ENCODE measurements at places on chromosomes 12 and 14. TPM values are rescaled to one million over a fixed set of nuclear protein-coding genes. Genes with fewer than 3 reads are reported as not detected.

DNA sequence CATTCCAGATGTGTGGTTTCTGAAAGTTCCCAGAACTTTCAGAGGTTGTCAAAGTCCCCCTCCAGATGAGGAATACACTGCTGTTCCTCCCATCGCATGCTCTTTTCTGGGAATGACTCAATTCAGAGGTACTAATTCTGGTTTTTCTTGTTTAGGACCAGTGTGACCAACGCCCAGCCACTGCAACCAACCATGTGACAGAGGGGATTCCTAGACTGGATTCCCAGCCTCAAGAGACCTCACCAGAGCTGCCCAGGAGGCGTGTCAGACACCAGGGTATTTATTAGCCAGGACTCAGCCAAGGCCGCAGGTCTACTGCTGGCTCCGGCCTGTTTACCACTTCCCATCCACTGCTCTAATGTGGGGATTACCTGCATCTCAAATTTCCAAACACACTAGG lies 24.2 kb downstream of the TRAFD1 start:
- no peak for DNase-seq
- H3K36me3 ChIP-seq = peaks cover 23% of the 10 kb centered on the region
- no peak overlapping the region for H3K4me3 ChIP-seq

GRCh38 chr14:101969481-101969880 lies 5.1 kb downstream of the DYNC1H1 start:
- no peak overlapping the region for H3K4me3 ChIP-seq
- no peak overlapping the region for H3K27ac ChIP-seq
- no peaks in the 10 kb centered on the region for H3K36me3 ChIP-seq
- H3K27me3 ChIP-seq = peaks cover 3% of the 10 kb centered on the region
- H3K4me1 ChIP-seq = peaks cover 77% of the 10 kb centered on the region

GRCh38 chr12:45762185-45763110 lies 32.9 kb downstream of the ARID2 start:
- H3K4me3 ChIP-seq = no peak overlapping the region
- H3K27me3 ChIP-seq = peaks cover 2% of the 10 kb centered on the region
- H3K27ac ChIP-seq = peak overlapping the region; percentile 47
- peak; percentile 16 for DNase-seq
- peaks cover 7% of the 10 kb centered on the region for H3K36me3 ChIP-seq
- H3K4me1 ChIP-seq = peaks cover 84% of the 10 kb centered on the region

Gene ADAM21
- not detected for polyA plus RNA-seq

Gene NAA25
- 9.4 TPM for polyA plus RNA-seq

GRCh38 chr12:85920324-85920947 lies 46.3 kb downstream of the NTS start:
- H3K4me1 ChIP-seq = no peaks in the 10 kb centered on the region
- H3K27ac ChIP-seq = no peak overlapping the region
- no peak for DNase-seq
- no peaks in the 10 kb centered on the region for H3K36me3 ChIP-seq

DNA sequence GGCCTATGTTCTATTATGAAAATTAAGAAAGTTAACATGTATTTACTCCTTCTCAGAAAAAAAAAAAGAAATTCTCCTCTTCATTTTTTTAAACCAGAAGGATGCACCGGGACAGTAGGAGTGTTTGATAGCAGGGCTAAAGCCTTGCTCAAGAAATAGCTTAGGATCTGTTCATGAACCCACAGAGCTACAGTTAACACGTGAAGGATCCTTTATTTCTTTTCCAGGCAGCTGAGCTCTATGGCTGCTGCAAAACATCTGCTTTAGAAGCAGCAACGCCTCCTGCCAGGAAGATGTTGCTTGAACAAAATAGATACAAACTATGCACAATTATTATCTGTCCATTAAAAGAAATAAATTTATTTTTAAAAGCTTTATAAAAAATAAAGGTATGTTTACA lies 254.8 kb downstream of the PRKD1 start:
- H3K4me3 ChIP-seq = no peak overlapping the region
- H3K36me3 ChIP-seq = no peaks in the 10 kb centered on the region
- DNase-seq = no peak

GRCh38 chr12:79329933-79330332 lies 360.8 kb downstream of the PAWR start:
- H3K36me3 ChIP-seq = no peaks in the 10 kb centered on the region
- no peaks in the 10 kb centered on the region for H3K4me1 ChIP-seq
- no peak overlapping the region for H3K4me3 ChIP-seq
- no peak for DNase-seq
- no peaks in the 10 kb centered on the region for H3K27me3 ChIP-seq

DNA sequence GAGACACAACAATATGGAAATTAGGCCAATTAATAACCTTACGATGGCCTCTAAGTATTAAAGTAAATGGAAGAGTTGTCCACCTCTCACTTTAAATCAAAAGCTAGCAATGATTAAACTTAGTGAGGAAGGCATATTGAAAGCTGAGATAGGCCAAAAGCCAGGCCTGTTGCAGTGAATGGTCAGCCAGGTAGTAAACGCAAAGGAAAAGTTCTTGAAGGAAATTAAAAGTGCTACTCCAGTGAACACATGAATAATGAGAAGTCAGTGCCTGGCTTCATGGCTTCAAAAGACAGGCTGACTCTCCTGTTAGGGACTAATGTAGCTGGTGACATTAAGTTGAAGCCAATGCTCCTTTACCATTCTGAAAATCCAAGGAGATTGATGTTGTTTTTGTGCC lies 135.3 kb downstream of the NDUFA12 start:
- H3K36me3 ChIP-seq = no peaks in the 10 kb centered on the region
- H3K27me3 ChIP-seq = peaks cover 15% of the 10 kb centered on the region
- no peak overlapping the region for H3K27ac ChIP-seq
- DNase-seq = no peak

- DNase-seq = peak; percentile 80
- peak within 1 kb of the TSS; percentile 94 for H3K27ac ChIP-seq
- H3K36me3 ChIP-seq = peaks cover 20% of the 10 kb centered on the region
- peaks cover 11% of the 10 kb centered on the region for H3K27me3 ChIP-seq
- peak within 1 kb of the TSS; percentile 99 for H3K4me3 ChIP-seq
Observed at GRCh38 chr12:14961466-14962152, at the start of gene ARHGDIB. Gene ARHGDIB, minus strand, starts transcription at chr12:14961601. Its CDS starts 10,889 bp downstream, at chr12:14950712.

- H3K27me3 ChIP-seq = peaks cover 4% of the 10 kb centered on the region
- no peak overlapping the region for H3K27ac ChIP-seq
- H3K4me3 ChIP-seq = no peak overlapping the region
- H3K4me1 ChIP-seq = peaks cover 30% of the 10 kb centered on the region
- DNase-seq = no peak
Observed at GRCh38 chr14:80956922-80957321, 1.5 kb downstream of the TSHR start.

- peaks cover 2% of the 10 kb centered on the region for H3K4me1 ChIP-seq
- H3K27ac ChIP-seq = no peak within 1 kb of the TSS
- H3K27me3 ChIP-seq = peaks cover 16% of the 10 kb centered on the region
- peaks cover 19% of the 10 kb centered on the region for H3K36me3 ChIP-seq
- DNase-seq = no peak
Observed at GRCh38 chr12:52600941-52601481, at the start of gene KRT72. Gene KRT72, minus strand, starts transcription at chr12:52601463. Its CDS starts 11 bp downstream, at chr12:52601452.

Gene STON2
- not detected for polyA plus RNA-seq

DNA sequence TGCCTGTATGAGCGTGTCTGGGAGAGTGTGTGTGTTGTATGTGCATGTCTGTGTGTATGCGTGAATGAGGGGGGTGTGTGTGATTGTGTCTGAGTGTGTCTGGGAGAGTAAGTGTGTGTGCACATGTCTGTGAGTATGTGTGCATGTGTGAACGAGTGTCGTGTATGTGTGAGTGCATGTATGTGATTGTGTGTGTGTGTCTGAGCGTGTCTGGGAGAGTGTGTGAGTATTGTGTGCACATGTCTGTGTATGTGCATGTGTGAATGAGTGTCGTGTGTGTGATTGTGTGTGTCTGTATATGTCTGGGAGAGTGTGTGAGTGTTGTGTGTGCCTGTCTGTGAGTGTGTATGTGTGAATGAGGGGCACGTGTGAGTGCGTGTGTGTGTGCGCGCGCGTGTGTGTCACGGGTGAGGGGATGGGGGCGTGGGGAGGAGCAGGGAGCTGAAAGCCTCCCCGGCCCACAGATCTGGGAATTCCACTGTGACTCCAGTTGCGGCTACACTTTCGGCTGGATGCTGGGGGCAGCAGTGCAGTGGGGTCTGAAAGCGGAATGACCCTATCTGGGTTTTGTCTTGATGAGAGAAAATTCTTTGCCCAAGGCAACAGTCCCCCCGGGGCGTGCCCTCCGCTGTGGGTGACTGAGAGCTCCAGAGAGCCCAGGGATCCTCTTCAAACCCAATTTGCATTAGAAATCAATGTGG lies 138.1 kb upstream of the MED13L start:
- no peak for DNase-seq
- H3K4me1 ChIP-seq = no peaks in the 10 kb centered on the region
- H3K27ac ChIP-seq = no peak overlapping the region
- H3K27me3 ChIP-seq = peaks cover 5% of the 10 kb centered on the region

Gene AKAP3
- not detected for polyA plus RNA-seq

- H3K4me1 ChIP-seq = peaks cover 97% of the 10 kb centered on the region
- peaks cover 13% of the 10 kb centered on the region for H3K36me3 ChIP-seq
- H3K4me3 ChIP-seq = peak overlapping the region; percentile 14
Observed at GRCh38 chr14:91327250-91327595, 82.7 kb upstream of the GPR68 start.

- H3K36me3 ChIP-seq = no peaks in the 10 kb centered on the region
- H3K4me1 ChIP-seq = no peaks in the 10 kb centered on the region
- peaks cover 7% of the 10 kb centered on the region for H3K27me3 ChIP-seq
- DNase-seq = no peak
- no peak overlapping the region for H3K27ac ChIP-seq
- H3K4me3 ChIP-seq = no peak overlapping the region
Observed at GRCh38 chr12:52754135-52754534, 23.0 kb downstream of the KRT76 start.

Gene MFAP5
- polyA plus RNA-seq = not detected

- no peak overlapping the region for H3K27ac ChIP-seq
- H3K36me3 ChIP-seq = no peaks in the 10 kb centered on the region
- H3K27me3 ChIP-seq = no peaks in the 10 kb centered on the region
- DNase-seq = no peak
Observed at GRCh38 chr14:49050822-49051221, 535.4 kb downstream of the RPS29 start.

Gene ADGRD1
- not detected for polyA plus RNA-seq

- H3K27ac ChIP-seq = no peak overlapping the region
- peak overlapping the region; percentile 47 for H3K4me3 ChIP-seq
- H3K4me1 ChIP-seq = peaks cover 4% of the 10 kb centered on the region
- DNase-seq = peak; percentile 7
- H3K27me3 ChIP-seq = peaks cover 9% of the 10 kb centered on the region
- H3K36me3 ChIP-seq = no peaks in the 10 kb centered on the region
Observed at GRCh38 chr12:32390572-32391219, 8.7 kb upstream of the FGD4 start.

- DNase-seq = no peak
- peaks cover 21% of the 10 kb centered on the region for H3K4me1 ChIP-seq
- peaks cover 14% of the 10 kb centered on the region for H3K27me3 ChIP-seq
- H3K4me3 ChIP-seq = no peak overlapping the region
Observed at GRCh38 chr12:6229224-6230218, 29.3 kb downstream of the CD9 start.

- no peaks in the 10 kb centered on the region for H3K4me1 ChIP-seq
- no peak overlapping the region for H3K4me3 ChIP-seq
- no peaks in the 10 kb centered on the region for H3K27me3 ChIP-seq
Observed at GRCh38 chr12:90621927-90622326, 333.0 kb downstream of the CCER1 start.

DNA sequence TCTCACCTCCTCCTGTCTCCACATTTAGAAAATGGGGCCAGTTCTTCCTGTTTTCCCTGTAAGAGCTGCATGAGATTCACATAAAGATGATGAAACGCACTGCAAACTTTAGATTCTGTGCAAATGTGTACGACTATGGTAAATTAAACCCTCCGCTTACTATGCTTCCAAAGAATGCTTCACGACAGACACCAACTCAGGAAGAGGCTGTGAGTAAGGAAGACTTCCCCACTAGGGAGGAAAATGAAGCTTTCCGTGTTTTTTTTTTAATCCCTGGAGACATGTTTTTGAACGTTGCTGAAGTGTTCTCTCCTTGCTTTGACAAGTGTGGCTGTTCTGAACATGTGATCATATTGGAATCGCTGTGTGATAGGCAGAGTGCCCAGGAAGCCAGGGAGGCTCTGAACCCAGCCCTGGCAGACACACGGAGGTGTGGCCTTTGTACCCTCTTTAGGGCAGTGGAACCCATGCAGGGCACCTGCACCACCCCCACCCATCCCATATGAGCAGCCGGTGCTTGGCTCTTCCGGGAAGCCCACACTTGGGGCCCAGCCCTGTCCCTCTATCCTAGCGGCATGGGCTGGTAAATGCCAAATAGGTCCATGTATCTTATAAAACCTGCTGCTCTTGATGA lies 7.5 kb upstream of the SYNE3 start:
- no peak for DNase-seq
- peak overlapping the region; percentile 73 for H3K4me3 ChIP-seq
- peaks cover 54% of the 10 kb centered on the region for H3K4me1 ChIP-seq
- no peaks in the 10 kb centered on the region for H3K27me3 ChIP-seq

DNA sequence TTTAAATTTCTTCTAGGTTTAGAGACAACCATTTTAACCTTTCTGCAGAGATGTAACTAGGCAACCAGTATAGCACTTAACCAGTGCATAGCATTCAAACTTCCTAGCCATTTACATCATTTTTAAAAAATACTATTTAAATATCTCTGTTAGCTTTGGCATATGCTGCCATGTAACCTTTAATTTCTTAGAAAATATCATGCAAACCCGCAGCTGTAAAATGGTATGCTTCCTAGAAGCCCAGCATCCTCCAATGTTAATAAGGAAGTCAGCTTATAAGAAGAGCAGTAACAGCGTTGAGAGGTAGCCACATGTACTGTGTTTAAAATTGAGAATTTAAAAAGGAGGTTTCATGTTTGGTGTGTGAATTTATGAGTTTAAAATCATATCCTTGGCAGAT lies 22.8 kb downstream of the GNG2 start:
- peaks cover 27% of the 10 kb centered on the region for H3K27me3 ChIP-seq
- peaks cover 10% of the 10 kb centered on the region for H3K36me3 ChIP-seq
- H3K4me3 ChIP-seq = peak overlapping the region; percentile 0

DNA sequence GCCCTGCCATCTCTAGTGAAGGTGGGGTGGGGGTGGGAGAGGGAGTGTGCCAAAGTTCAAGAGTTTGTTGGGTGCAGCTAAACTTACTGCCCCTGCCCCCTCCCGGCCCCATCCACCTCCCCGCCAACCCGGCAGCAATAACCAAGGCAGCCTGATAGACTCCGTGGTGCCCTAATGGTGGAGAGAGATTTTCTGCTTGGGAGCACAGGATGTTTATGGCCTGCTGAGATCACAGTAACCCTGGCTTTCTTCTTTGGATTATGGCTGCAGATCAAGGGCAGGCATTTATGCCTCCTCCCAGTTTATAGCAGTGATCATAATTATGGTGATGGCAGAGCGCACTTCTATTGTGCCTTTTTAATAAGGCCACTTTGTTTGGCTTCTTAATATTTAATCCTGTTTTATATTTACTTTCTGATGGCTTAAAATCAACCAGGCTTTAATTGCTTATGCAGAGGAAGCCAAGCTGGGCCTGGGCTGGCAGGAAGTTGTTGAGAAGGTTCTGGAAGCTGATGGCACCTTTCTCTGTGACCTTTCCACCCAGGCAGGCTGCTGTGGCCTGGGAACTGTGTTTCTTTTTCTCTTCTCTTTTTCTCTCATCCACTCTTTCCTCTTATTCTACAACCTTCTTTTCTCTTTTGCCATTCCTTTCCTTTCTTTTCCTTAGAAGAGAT lies 256.8 kb upstream of the FKBP4 start:
- H3K4me1 ChIP-seq = no peaks in the 10 kb centered on the region
- H3K27ac ChIP-seq = no peak overlapping the region
- no peak overlapping the region for H3K4me3 ChIP-seq
- no peaks in the 10 kb centered on the region for H3K36me3 ChIP-seq
- no peak for DNase-seq
- no peaks in the 10 kb centered on the region for H3K27me3 ChIP-seq

Gene RNASE7
- polyA plus RNA-seq = not detected
